Caco-2 (cell line): ENCODE measurements at places on chromosomes 5 and 9. TPM values are rescaled to one million over a fixed set of nuclear protein-coding genes. Genes with fewer than 3 reads are reported as not detected.

DNA sequence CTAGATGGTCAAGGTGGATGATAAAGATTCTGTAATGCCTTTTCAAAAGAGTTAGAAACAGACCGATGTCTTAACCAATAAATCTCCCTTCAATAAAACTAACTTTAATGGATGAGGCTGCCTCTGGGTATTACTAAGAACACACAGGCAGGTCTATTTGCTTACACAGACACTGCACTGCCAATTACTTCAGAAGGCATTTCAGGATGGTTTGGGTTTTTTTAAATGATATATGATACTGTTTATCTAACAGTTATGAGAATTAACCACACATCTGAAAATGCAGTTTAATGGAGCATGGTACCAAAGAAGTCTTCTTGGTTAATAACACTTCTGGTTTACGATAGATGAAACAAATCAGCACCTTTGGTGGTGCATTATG is 367.9 kb upstream of the GRAMD2B start:
- DNase-seq: no peak

INSL4 gene
- not detected in 2 replicates for total RNA-seq

GRCh38 chr5:71939452-71940230 is 167.6 kb upstream of the MAP1B start:
- no peak for DNase-seq

CCL19 gene
- total RNA-seq: not detected in 2 replicates

GRCh38 chr9:88746029-88746742 is 211.2 kb downstream of the NXNL2 start:
- no peak for DNase-seq
